ENCODE measurements at places on chromosomes 5 and 9.
A peak's percentile ranks its signal among the peaks of the same experiment; 100 is the strongest.

GRCh38 chr9:2857564-2858198 is 13.8 kb upstream of the PUM3 start:
- peak; percentile 65 for DNase-seq

GRCh38 chr5:129853588-129853987 is 50.7 kb upstream of the CHSY3 start:
- no peak for DNase-seq

GRCh38 chr9:138078846-138079245 is 201.3 kb downstream of the CACNA1B start:
- no peak for DNase-seq

- DNase-seq = no peak
These were observed 120.9 kb upstream of the TMEM161B start for GRCh38 chr5:88389338-88390095.

- no peak for DNase-seq
These were observed 6.2 kb upstream of the OLFM1 start for GRCh38 chr9:135081264-135081660.

DNA sequence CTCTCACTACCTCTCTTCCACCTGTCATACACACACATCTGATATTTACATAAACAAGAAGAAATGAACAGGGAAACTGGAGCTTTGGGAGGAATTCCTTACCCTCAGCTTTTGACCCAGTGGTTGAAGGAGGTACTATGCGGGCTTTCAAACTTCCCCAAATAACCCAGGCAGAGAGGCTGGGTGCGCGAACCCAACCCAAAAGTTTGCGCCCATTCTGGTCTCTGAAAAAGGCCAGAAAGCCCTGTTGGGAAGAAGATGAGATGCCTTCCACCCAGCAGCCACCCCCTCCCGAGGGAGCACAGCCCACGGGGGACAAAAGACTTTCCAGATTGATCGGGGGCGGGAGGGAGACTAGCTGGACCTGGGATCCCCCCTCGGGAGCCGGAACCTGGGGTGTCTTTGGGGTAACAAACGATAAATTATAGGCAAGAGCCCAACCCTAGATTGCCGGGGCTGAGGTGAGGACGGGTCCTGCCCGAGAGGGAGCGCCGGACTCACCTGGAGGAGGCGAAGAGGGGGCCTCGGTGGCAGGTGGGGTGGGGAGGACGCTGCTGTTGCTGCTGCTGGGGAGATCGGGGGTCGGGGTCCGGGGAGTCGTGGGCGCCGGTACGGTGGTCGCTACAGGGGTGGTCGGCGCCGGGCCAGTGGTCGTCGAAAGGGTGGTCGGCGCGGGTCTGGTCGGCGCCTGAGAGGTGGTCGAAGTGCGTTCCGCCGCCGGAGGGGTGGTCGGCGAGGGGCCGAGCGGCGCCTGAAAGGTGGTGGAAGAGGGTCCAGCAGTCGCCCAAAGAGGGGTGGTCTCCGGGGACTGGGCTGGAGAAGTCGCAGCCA is 798 bp downstream of the MEGF9 start:
- DNase-seq = no peak

GRCh38 chr5:123204251-123204650 is 115.2 kb downstream of the PRDM6 start:
- DNase-seq = peak; percentile 66

DNA sequence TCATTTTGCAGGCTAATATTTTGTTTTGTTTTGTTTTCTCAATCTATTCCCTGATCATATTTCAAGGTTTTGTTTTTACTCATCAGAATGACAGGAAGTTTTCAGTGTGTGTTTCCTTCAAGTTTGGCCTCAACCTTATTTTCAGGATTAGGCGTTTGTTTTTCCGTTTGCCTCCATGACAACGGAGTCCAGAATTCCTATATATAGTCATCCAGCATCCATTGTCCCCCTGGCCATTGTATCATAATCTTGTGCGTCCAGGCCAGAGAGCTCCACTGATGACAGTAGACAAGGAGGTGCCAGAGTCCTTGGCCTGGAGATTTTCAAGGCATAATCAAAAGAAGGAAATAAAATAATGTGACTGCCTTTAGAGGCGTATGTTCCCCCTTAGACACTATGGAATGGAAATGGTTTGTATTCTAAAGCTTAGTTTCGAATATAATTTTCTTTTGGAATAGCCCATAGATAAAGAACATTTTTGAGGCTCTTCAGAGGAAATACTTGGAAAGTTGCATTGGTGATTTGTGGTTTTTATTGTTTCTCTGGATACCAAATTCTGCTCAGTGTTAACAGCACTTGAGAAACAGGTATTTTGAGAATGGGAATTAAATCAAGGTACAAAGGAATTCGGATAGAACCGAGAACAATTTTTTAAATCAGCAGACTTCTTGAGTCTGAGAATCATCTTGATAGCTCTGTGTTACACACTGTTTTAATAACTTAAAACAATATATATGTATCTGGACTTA is 99.8 kb downstream of the ZNF462 start:
- DNase-seq = no peak

- no peak for DNase-seq
These were observed 138.1 kb upstream of the COL5A1 start for GRCh38 chr9:134503301-134504105.

DNA sequence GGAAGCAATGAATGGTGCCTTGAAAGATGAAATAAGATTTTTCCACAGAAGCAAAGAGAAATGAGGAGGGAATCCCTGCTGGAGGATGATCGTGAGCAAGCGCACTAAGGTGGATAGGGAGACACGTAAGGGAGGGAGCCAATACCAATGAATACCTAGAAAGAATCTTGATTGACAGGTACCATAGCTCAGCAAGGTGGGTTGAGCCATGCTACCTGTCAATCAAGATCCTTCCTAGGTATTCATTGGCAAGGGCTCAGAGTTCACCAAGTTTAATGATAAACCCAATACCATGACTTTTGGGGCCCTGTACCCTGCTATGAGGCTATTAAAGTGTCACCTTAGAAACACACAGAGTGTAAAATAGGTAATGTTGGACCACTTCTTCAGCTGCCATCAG is 226.8 kb downstream of the GRIA1 start:
- no peak for DNase-seq

- DNase-seq = no peak
These were observed 6.9 kb downstream of the CAMK4 start for GRCh38 chr5:111231119-111231518.

- DNase-seq = no peak
These were observed 128.2 kb downstream of the OLFM1 start for GRCh38 chr9:135215571-135216161.

GRCh38 chr9:79883073-79883645 is 311.4 kb downstream of the TLE4 start:
- no peak for DNase-seq

- no peak for DNase-seq
These were observed 260.7 kb upstream of the ARRDC3 start for GRCh38 chr5:91643797-91644196.

DNA sequence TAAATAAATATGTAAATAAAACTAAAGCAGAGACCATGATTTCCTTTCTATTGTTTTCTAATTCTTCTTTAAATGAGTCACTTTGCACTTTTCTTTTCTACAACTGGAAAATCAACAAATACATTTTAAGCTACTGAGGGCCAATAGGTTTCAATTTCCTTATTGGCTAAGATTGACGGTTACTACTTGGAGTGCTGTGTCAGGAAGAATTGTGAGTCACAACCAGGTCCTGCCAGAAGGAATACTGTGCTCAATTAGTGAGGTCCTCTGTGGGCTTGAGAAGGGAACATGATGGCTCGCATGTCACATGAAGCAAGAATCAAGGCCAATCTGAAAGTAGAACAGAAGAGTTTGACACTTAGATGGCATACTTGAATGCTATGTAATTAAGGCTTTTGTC is 110.8 kb downstream of the HMHB1 start:
- peak; percentile 71 for DNase-seq

Measured in fibroblast of skin of abdomen (primary cell).